ENCODE measurements at places on chromosomes 6 and 20. TPM values are rescaled to one million over a fixed set of nuclear protein-coding genes. Genes with fewer than 3 reads are reported as not detected.

GRCh38 chr6:169974663-169975062 lies 223.2 kb downstream of the ERMARD start:
- DNase-seq: no peak

GRCh38 chr6:136324686-136325380 lies 35.2 kb upstream of the BCLAF1 start:
- no peak for DNase-seq

- no peak for DNase-seq
Measured at GRCh38 chr6:26122005-26122388, 34.8 kb downstream of the HFE start.

DNA sequence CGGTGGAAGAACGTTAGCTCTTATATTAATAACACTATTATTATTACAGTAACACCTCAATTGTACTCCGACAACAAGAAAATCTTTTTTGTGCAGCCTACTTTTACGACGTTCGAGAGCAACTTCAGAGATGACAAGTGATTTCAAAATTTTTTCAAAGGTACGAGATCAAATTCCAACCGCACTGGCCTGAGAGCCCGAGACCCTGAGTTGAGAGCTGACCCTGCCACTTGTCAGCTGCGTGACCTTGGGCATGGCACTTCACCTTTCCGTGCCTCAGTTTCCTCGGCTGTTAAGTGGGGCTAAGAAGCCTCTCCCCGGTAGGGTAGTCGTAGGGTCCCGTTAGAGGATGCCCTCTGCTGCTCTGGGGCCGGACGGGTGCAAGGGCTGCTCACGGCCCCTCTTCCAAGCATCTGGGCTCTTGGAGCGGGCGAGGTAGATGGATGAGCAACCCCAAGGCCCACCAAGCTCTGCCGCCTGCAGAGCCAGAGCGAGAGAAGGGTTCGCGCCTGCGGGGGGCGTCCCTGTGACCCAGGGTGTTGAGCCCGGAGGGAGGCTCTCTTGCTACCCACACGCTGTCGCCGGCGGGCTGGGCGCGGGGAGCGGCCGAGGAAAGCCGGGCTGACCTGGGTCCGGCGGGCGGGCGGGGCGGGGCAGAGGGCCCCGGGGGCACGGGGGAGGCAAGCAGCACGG lies 510 bp downstream of the NDRG3 start:
- DNase-seq: no peak

- no peak for DNase-seq
Measured at GRCh38 chr6:101747716-101748115, 354.2 kb downstream of the GRIK2 start.

Gene OOEP
- polyA plus RNA-seq: not detected
